ENCODE measurements at places on chromosomes 4 and X.
A peak's percentile ranks its signal among the peaks of the same experiment; 100 is the strongest.

- DNase-seq: no peak
Measured at GRCh38 chr4:15327311-15328298, 100.2 kb upstream of the C1QTNF7 start.

- DNase-seq: no peak
Measured at GRCh38 chr4:122150931-122151330, 1.2 kb upstream of the BLTP1 start.

GRCh38 chr4:169106696-169107229 is 96.7 kb upstream of the CBR4 start:
- no peak for DNase-seq

DNA sequence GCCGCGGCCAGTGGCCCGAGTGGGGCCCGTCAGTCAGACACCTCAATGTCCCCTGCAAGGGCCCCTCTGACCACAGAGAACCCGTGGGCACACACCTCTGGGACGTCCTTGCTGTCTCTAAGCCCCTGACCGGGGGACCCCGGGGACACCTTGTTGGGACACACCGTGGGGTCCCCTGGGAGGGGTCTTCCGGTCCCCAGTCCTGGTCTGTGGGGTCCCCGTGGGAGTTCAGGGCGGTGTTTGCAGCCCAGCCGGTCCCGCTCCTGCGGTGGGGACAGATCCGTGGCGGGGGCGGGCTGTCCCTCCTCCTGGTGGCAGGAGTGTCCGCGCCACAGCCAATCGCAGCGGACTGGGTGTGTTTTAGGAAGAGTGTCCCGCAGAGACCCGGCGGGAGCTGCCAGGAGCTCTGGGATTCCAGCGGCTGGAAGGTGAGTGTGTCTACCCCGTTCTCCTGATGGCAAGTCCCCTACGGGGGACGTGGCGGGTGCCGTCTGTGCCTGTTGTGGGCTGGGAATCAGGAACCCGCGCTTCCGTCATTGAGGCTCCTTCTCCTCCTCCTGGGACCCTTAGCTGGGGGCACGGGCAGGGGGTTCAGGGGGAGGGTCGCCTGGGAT is 5.1 kb upstream of the PLCXD1 start:
- DNase-seq: peak; percentile 79

DNA sequence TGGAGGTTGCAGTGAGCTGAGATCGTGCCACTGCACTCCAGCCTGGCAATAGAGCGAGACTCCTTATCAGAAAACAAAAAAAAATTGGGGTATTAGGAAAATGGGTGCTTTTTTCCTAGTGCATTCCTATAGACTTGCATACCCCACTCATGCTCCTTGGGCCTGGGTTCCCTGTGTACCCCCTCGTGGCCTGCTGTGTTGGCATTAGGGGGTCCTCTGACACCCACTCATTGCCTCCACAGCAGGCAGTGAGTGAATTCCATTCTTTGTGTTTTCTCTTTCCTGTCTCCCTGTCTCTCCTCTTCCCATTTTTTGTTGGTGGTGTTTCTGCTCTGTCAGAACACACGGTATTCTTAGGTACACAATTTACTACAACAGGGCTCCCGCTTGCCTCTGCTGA is 42.8 kb downstream of the TNIP2 start:
- DNase-seq: no peak

- no peak for DNase-seq
Measured at GRCh38 chrX:153401133-153401764, at the start of gene PNMA6E. Gene PNMA6E (minus strand): TSS chrX:153401350. CDS start chrX:153398849, 2,501 bp downstream.

- no peak for DNase-seq
Measured at GRCh38 chr4:6716958-6717655, 1.1 kb downstream of the BLOC1S4 start.

DNA sequence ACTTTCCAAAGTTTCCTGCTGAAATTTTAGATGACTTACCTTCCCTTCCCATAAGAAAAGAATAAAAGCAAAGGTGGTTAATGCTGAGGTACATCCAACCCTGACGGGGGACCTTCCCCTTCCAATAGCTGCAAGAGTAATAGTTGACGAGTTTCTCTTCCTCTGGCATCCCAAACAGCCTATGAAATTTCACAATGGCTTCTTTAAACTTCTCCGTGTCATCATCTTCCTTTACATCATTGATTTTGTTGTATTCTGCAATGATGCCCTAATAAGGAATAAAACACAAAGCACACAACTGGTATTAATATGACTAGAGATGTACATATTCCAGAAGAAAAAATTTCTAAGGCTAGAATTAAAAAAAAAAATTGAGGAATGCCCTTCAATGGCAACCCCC is 76.6 kb downstream of the TBC1D9 start:
- DNase-seq: no peak

DNA sequence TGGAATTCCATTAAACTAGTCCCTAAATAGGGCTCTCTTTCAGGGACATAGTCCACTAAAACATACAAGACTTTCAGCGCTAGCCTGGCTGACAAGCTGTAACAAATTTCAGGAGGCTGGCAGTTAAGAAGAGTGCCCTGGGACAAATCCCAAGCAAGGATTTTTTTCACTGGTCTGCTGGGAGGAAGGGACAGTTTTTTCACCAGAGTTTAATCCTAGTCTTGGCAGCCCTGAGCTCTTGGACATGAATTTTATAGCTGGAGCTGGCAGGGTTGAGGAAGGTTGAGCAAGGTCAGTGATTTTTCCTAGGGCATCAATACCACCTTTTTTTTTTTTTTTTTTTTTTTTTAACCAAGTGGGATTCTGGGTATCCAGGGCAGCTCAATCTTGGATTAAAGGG is 184.4 kb downstream of the SH2D1A start:
- no peak for DNase-seq

DNA sequence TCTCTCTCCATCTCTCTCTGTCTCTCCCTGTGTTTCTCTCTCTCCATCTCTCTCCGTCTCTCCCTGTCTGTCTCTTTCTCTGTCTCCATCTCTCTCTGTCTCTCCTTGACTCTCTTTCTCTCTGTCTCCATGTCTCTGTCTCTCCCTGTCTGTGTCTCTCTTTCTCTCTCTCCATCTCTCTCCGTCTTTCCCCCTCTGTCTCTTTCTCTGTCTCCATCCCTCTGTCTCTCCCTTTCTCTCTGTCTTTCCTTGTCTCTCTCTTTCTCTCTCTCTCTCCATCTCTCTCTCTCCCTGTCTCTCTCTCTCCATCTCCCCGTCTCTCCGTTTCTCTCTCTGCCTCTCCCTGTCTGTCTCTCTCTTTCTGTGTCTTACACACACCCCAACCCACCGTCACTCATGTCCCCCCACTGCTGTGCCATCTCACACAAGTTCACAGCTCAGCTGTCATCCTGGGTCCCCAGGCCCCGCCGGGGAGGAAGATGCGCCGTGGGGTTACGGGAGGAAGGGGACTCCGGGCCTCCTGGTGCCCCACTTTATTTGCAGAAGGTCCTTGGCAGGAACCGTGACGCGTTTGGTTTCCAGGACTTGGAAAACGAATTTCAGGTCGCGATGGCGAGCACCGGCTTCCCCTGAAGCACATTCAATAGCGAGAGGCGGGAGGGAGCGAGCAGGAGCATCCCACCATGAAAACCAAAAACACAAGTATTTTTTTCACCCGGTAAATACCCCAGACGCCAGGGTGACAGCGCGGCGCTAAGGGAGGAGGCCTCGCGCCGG is 1.2 kb upstream of the SHOX start:
- DNase-seq: no peak

DNA sequence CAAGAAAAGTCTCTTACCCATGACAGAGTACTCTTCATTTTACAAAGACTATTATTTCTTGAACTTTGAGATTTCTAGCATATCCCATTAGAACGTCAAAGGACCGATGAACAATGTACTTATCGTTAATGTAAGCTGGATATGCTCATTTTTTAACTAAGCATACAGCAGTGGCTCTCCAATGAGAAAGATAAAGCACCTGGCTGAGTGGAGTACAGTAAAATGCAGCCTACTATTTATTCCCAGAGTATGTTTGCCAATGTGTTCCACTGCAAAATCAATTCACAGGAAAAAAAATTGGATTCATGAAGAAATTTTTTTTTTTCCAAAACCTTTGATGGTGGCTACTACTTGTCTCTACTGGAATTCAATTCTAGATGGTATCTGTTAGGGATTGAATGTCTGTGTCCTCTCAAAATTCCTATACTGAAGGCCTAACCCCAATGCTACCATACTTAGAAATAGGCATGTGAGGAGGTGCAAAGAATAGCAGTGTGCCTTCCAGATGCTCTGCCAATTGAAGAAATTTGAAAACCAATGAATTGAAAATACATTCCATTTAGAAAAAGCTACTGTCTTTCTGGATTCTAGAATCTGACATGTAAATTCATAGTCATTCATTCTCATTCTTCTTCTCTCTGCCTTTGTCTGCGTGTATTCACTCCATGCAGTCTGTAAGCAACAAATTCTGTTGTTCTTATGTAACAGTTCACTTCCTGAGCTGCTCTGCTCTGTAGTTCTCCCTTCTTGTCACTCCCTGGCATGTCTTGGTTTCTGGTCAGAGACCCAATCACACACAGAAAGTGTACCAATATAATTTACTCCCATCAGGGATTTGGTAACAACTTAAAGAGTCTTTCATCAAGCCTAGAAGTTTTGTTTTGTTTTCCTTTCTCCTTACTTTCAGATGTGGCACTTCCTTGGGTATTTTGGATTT is 61.4 kb downstream of the PAPSS1 start:
- DNase-seq: peak; percentile 60

DNA sequence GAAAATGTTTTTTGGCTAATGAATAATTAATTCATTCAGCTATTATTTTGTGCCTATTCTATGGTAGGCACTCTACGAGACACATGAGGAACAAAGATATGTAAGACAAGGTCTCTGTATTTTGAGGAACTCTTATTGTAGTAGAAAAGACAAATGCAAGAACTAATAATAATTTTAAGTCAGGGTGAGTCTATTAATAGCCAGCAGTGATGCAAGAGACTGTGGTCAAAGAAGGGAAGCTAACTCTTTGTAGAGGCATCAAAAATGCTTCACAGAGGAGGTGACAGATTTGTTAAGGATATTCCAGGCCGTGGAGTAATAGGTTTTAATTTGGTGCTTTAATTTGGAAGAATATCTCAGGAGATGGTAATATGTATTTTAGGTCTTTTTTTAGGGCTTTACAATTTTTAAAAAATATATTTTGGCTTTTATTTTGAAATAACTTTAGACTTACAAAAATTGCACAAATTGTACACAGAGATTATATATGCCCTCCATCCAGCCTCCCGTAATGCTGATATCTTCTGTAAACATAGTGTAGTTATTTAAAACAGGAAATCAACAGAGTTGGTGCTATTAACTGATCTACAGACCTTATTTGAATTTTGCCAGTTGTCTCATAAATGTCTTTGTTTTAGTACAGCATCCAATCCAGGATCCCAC is 48.1 kb downstream of the DCLK2 start:
- DNase-seq: peak; percentile 35

GRCh38 chr4:161906836-161907589 is 256.8 kb downstream of the FSTL5 start:
- DNase-seq: no peak

DNA sequence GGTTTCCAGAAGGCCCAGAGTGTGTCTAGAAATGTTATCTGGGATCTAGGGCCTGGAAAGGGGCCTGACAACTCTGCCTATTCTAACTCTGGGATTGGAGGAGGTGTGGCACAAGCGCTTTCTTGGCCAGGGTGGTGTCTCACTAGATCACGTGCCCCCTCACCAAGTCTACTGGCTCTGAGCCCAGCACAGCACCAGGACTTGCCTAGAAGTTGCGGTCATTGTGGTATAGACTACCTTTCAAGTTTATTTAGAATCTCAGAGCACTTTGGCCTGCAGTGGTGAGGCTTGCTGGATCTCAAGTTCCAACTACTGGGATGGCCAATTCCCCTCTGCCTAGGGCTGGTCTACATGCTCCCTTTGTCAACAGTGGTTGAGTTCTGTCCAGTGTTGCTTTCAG is 223.3 kb upstream of the MAGEB2 start:
- no peak for DNase-seq

GRCh38 chr4:37666625-37667071 is 19.5 kb downstream of the RELL1 start:
- peak; percentile 48 for DNase-seq

DNA sequence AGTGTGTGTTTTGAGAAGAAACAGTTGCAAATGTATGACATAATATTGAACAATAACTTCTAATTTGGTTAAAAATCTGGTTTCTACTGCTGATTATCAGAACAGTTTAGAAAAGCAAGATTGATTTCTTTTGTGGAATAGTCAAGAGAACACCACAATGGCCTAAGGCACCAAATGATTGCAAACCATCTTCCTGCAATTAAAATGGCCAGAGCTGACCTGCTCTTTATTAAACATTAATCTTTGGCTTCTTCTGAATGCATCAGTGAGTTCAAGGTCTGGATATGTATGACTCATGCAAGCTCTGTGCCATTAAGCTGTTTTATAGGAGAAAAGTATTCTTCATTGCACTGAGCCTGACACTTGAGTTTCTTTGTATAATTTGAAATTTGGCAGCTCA is 107.8 kb upstream of the PDHA2 start:
- no peak for DNase-seq

DNA sequence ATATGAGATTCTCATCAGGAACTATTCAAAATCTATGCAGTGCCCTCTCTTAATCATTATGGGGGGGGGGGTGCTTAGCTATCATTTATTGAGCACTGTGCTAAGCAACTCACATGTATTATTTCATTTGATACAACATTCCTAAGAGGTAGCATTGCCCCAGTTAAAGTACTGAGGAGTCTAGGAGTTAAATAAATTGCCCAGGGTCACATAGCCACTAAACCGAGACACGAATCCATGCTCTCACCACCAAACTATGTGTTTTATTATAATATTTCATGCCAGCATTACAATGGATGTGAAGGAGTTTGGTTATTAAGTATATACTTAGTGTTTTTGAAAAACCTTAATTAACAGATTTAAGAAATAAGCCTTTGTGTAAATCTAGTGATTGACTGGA is 131.4 kb downstream of the CBR4 start:
- DNase-seq: no peak
